ENCODE measurements at places on chromosomes 6 and 20. TPM values are rescaled to one million over a fixed set of nuclear protein-coding genes. Genes with fewer than 3 reads are reported as not detected.

DNA sequence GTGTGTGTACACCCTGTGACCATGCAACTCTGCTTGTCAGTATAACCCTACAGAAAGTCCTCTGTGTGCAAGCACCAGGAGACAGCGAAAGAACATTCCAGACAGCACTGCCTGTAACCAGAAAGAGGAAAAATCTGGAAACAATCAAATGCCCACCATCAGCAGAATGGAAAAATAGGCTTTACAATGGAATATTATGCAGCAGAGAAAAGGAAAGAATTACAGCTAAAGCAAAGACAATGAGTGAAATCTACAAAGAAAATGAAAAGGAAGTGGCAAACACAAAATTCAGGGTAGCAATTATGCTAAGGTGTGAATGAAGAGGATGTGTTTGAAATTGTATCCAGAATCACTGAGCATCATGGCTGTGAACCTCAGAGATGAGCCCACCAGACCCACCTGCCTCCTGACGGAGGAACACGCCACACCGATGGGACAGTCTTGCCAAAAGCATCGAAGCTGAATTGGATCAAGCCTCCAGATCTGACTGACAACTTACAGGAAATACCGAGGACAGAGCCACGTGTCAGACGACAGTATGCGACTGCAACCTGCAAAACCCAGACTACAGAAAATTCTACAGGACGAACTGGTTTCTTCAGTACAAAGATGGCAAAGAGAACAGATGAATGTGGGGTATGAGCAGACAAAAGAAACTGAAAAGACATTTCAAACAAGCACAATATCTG lies 133.2 kb downstream of the NFATC2 start:
- no peak for DNase-seq

GRCh38 chr6:82385961-82386360 lies 22.3 kb downstream of the TPBG start:
- DNase-seq: no peak

- DNase-seq: no peak
Observed at GRCh38 chr6:82038631-82039030, 208.9 kb downstream of the IBTK start.

GRCh38 chr6:42693725-42694323 lies 28.6 kb downstream of the PRPH2 start:
- no peak for DNase-seq

GRCh38 chr20:57934007-57934805 lies 224.4 kb upstream of the PMEPA1 start:
- DNase-seq: no peak

DNA sequence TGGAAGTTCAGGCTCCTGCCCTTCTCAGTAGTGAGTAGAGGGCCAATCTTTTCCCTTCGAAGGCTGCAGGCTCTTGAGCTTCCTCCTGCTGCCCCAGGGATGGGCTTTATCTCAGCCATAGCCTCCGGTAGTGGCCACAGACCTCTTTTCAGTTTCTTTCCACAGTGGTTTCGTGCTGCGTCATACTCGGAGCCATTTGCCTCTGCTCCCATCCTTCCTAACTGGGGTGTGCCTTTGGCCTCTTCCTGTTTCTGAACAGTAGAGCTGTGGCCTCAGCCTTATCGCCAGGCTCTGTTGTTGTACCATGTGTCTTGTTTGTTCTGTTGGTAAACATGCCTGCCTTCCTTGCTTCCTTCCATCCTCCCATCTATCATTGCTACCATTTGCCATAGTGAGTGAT lies 54.1 kb downstream of the TULP4 start:
- DNase-seq: no peak

GRCh38 chr6:142300758-142301650 lies 803 bp upstream of the ADGRG6 start:
- peak; percentile 82 for DNase-seq

GRCh38 chr6:5501837-5502236 lies 240.5 kb downstream of the FARS2 start:
- peak; percentile 59 for DNase-seq

- no peak for DNase-seq
Observed at GRCh38 chr6:147879031-147879580, 370.6 kb downstream of the SAMD5 start.

- peak; percentile 96 for DNase-seq
Observed at GRCh38 chr6:2630891-2631571, 119.7 kb downstream of the MYLK4 start.

- DNase-seq: no peak
Observed at GRCh38 chr6:44255105-44255808, 2.1 kb downstream of the SLC35B2 start.

The CYP39A1 gene
- 3.8 TPM for total RNA-seq

The TNFRSF21 gene
- 12.6 TPM for total RNA-seq

The VSX1 gene
- total RNA-seq: not detected

The SLC32A1 gene
- total RNA-seq: not detected

The COL12A1 gene
- 1,023 TPM for total RNA-seq

The BPI gene
- not detected for total RNA-seq

The VWA7 gene
- total RNA-seq: under 0.01 TPM

The OR2H1 gene
- not detected for total RNA-seq

Measured in fibroblast of lung (primary cell).